ENCODE measurements at places on chromosomes 12 and 14. TPM values are rescaled to one million over a fixed set of nuclear protein-coding genes. Genes with fewer than 3 reads are reported as not detected.

Gene TAS2R14
- 2.6 TPM for total RNA-seq

Gene RBM19
- total RNA-seq: 69.7 TPM

GRCh38 chr12:117805865-117806264, 162.9 kb downstream of the KSR2 start:
- H3K4me1 ChIP-seq: no peaks in the 10 kb centered on the region
- H3K27ac ChIP-seq: no peak overlapping the region
- no peaks in the 10 kb centered on the region for H3K27me3 ChIP-seq

GRCh38 chr12:117433878-117434277, 72.5 kb upstream of the NOS1 start:
- no peaks in the 10 kb centered on the region for H3K36me3 ChIP-seq
- no peak overlapping the region for H3K4me3 ChIP-seq
- no peak for DNase-seq
- no peaks in the 10 kb centered on the region for H3K4me1 ChIP-seq
- peaks cover 6% of the 10 kb centered on the region for H3K27me3 ChIP-seq
- no peak overlapping the region for H3K27ac ChIP-seq

DNA sequence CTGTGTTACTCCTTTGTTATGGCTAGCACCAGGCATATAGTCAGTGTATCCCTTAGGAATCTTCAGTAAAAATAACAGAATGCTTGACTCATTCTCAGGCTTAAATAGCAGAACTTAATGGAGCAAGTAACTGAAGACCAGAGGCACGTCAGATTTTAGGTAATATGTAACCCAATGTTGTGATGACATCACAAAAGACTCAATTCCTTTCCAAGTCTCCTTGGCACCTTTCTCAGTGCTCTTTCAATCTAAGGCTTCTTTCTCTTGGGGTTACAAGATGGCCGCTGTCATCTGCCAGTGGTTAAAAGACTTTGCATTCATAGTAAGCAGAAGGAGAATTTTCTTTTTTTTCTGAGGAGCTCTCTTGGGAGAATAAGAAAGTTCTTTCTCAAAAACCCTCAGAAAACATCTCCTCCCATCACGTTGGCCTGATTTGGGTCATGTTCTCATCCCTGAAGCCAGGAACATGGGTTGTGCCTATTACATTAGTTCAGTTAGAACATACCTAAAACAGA, 33.4 kb upstream of the DCN start:
- DNase-seq: no peak
- no peaks in the 10 kb centered on the region for H3K27me3 ChIP-seq
- H3K4me1 ChIP-seq: no peaks in the 10 kb centered on the region
- no peak overlapping the region for H3K4me3 ChIP-seq
- no peaks in the 10 kb centered on the region for H3K36me3 ChIP-seq

Measured in T-cell (primary cell).